EH (cell line): ENCODE measurements at places on chromosomes 4 and X.
A peak's percentile ranks its signal among the peaks of the same experiment; 100 is the strongest.

- DNase-seq: no peak
Observed at GRCh38 chr4:98796991-98797390, 131.9 kb downstream of the EIF4E start.

GRCh38 chrX:104670051-104670450 is 104.1 kb downstream of the IL1RAPL2 start:
- no peak for DNase-seq

DNA sequence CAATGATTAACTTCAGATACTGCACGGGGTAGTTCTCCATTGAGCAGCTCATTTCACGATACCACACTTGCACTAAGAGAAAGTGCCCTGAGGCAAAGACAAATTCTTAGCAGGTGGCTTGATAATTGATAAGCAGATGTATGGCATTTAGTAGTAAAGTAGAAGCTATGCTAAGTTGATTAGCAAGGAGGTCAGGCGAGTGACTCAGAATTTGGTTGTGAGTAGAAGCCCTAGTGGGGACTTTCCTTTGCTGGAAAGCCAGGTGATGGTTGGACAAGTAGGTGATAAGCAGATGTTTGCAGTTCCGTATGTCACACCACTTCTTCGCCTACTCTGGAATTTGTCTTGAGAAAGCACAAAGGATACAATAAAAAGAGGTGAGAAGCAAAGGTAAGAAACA is 58.7 kb downstream of the TLL1 start:
- DNase-seq: no peak

DNA sequence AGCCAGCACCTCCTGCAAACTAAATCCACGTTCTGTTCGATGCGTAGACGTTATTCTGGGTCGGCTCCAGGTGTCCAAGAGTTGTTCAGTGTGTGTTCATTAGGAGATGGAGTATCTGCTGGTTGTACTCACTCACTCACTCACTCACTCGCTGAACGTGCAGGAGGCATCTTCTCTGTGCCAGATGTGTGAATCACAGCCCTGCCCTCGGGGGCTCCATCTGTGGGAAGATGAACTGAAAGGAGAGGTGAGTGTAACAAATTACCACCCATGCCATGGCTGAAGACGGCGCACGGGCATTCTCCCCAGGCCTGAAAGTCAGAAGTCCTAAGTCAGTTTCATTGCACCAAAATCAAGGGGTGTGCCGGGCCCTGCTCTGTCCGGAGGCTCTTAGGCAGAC is 16.1 kb downstream of the NSG1 start:
- peak; percentile 79 for DNase-seq

DNA sequence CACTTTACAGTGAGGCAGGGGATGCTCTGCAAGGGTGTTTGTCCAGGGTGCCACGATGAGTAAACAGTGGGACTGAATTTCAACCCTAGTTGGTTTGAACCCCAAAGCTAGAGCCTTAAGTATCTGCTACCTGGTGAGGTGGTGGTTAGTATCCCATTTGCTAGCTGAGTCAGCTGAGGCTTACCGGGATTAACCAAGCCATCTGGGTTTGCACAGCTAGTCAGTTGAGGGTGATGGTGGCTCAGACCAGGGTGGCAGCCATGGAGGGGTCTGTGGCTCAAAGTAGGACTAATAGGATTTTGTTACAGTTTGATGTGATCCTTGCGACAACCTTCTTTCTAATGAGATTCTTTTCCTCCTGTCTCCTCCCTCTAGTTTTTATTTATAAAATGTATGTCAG is 1.9 kb downstream of the EVC start:
- DNase-seq: no peak
